ENCODE measurements at places on chromosomes 7 and 10.

DNA sequence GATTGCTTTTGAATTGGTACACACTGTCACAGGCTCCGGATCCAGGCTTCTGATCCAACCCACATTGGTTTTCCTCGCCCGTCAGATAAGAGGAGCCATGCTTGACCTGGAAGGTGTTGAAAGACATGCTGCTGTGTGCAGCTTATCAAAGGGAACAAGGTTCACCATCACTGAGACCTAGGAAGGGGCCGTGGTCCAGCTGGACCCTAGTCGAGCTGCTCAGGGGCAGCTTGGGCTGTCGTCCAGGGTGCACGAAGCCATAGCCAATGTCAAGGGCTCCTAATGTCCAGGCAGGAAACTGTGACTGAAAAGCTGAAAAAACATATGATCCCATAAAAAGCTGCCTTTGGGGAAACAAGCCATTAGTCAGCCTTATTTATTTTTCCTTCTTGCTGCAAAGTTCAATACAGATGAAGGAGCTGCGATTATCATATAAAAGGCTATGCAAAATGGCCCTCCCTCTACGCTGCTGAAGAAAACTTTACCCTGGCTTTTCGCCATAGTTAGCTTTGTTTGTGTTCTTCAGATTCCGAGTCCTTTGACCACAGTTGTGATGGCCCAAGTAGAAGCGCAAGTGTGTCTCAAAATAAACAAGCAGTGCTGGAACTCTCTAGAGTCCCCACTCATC is 118.0 kb downstream of the CREB5 start:
- no peak for DNase-seq

- DNase-seq, result no peak
Measured at GRCh38 chr10:126101325-126101724, 205.0 kb downstream of the FANK1 start.

GRCh38 chr10:8722835-8723234 is 668.3 kb downstream of the GATA3 start:
- DNase-seq, result no peak

DNA sequence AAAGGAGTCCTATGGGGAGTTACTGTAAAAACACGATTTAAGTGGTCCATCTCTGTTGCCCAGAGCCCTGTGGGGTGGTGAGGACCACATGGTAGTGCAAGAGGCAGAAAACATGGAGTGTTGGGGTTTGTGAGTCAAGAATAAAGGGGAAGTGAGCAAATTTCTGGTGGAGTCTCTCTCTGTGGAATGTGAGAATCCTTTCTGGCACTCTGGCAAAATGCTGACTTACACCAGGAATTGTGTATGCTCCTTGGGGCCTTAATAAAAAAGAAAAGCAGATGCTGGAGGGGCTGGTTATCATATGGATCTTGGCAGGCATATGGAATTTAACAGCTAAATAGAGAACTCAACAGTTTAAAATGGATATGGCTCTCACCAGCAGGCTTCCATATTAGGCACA is 486.0 kb downstream of the TNS3 start:
- no peak for DNase-seq

DNA sequence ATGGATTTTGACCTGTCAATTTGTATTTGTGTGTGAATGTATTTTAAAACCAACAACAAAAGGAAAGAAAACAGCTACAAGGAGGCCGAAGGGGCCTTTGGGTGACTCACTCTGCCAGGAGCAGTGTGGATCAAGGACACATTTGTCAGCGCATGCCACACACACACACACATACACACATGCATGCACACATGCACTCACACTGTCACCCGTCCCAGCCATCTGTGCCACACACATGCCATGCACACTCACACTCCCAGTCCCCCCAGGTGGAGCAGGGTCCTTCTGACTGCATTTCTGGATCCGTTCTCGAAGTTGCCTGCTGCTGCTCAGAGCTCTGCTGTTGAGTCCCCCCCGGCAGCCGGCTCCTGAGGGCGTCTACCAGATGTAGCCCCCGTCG is 26.0 kb downstream of the SPOCK2 start:
- DNase-seq, result no peak
